ENCODE measurements at places on chromosomes 6 and 20. TPM values are rescaled to one million over a fixed set of nuclear protein-coding genes. Genes with fewer than 3 reads are reported as not detected.

DNA sequence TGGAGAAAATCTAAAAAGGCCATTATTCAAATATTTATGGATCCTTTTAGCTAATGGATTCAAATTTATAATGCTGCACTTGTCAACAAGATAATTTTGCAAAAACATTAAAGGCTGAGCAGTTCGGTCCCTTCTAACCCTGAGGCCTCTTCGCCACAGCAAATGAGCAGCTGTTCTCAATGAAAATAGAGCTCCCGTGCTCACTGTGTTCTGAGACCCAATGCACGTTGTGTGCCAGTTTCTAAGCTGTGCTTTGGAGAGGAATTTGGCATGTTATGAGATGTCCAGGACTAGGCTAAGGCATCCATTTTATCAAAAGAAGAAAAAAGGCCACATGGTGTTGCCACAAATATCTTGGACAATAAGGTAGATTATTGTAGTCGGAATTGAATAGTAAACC lies 220.1 kb upstream of the TSHZ2 start:
- DNase-seq, result no peak

DNA sequence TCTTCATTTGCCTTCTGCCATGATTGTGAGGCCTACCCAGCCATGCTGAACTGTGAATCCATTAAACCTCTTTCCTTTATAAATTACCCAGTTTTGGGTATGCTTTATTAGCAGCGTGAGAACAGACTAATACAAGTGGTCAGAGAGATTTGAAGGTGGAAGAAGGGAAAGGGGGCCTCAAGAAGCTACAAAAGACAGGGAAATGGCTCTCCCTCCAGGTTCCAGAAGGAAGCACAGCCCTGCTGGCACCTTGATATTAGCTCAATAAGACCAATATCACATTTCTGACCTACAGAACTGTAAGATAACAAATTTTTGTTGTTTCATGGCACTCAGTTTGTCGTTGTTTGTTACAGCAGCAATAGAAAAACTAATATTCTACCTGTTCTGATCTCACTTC lies 536.5 kb upstream of the MARCKS start:
- no peak for DNase-seq

DNA sequence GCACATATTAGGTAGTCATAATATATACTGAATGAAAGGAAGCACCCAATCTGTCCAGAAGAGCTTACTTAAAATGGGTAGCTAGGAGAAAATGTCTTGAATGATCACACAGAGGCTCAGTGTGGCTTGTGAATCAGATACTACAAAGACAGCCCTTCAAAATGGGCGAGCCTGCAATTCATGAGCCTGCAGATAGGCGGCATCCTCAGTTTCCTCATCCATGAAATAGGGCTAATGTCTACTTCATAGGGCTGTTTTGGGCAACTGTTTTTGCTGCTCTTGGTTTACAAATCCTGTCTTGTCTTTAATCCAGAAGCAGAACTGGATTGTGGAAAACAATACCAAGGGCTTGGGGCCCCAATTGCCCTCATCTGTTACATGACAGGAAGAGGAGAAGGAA lies 129.3 kb upstream of the KCNK16 start:
- no peak for DNase-seq

Gene SPATA25
- total RNA-seq, result 0.62 TPM

DNA sequence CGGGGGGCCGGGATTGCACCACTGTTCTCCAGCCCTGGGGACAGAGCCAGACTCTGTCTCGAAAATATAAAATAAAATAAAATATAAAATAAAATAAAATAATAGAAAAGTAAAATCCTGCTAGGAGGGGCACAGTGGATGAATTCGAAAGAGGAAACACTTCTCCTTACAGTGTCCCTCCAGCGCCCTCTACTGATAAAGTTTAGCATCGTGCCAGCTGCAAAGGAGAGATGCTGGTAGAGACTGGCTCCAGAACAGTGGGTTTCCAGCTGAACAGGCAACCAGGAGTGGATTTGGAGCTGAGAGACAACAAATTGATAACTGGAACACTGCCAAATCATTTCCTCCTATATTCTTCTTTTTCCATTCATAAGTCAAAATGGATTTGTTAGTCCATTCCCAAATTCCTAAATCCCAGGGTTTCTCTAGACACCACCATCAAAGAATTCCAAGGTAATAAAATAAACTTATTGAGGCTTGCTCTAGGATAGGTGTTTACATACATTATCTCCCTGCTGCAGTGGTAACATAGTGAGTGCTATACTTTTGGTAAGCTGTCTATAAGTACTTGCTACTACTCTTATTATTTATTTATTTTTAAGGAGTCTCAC lies 31.7 kb upstream of the TBPL1 start:
- peak; percentile 83 for DNase-seq

- DNase-seq, result no peak
Observed at GRCh38 chr6:75815756-75816155, 66.7 kb downstream of the MYO6 start.

DNA sequence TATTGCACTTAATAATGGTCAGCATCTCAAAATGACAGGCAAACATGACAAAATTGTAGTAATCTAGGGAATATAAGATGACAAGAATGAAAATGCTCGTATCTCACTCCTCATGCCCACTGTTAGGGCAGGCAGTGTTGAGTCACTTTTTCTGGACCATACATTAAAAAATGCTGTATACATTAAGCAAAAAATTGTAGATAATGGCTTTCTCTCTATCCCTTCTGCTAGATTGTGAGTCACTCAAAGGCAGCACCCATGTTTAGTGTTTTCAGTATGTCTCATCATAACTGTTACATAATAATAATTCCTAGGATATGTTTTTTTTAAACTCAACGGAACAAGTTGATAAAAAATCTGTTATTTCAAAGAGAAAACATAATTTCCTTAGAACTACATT lies 199.3 kb downstream of the TENT5A start:
- no peak for DNase-seq

Gene SNX21
- total RNA-seq, result 11.9 TPM

DNA sequence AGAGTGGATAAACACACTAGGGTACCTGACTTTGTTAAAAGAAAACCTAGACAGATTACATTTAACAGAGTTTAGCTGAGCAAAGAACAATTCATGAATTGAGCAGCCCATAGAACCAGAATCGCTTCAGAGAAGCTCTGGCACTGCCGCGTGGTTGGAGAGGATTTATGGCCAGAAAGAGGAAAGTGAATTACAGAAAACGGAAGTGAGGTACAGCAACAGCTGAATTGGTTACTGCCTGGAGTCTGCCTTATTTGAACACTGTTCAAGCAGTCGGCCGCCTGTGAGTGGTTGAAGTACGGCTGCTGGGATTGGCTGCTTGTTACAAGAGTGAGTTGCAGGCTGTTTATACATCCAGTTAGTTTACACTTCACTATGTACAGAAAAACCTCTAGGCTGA lies 253.8 kb upstream of the CDYL start:
- no peak for DNase-seq

- DNase-seq, result no peak
Observed at GRCh38 chr6:143262859-143263258, 187.6 kb downstream of the ADAT2 start.

DNA sequence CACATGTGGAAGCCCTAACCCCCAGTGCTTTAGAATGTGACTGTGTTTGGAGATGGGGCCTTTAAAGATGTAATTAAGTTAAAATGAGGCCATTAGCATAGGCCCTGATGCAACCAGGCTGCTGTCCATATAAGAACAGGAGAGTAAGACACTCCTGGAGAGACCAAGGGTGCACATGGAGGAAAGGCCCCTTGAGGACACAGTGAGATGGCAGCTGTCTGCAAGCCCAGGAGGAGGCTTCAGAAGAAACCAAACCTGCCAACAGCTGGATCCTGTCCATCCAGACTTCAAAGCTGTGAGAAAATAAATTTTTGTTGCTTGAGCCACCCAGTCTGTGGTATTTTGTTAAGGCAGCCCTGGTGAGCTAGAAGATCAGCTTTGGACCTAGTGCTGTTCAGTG lies 16.8 kb upstream of the SNRPB2 start:
- no peak for DNase-seq

- no peak for DNase-seq
Observed at GRCh38 chr6:83962582-83962981, 71.0 kb upstream of the MRAP2 start.

Gene SYNDIG1
- total RNA-seq, result 8.1 TPM

Gene EEF1E1
- 14.0 TPM for total RNA-seq

Gene ERMARD
- 24.8 TPM for total RNA-seq

DNA sequence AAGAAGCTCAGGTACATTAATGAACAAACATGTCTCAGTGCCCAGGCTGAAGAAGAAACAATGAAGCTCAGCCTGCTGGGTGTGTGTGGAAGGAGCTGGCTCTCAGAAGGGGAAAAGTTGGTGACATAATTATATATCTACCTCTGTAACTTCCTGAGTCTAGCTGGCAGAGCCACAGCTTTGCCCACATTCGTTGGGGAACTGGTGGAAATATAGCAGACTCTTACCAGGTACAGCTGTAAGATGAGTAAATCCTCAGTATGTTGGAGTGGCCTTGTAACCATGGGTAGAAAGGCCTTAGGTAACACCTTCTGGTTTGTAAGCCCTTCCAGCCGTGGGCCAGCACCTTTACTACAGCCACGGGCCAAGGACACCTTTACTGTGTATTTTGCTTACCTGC lies 29.9 kb upstream of the PNRC1 start:
- DNase-seq, result no peak

Gene LINC00237
- not detected for total RNA-seq

DNA sequence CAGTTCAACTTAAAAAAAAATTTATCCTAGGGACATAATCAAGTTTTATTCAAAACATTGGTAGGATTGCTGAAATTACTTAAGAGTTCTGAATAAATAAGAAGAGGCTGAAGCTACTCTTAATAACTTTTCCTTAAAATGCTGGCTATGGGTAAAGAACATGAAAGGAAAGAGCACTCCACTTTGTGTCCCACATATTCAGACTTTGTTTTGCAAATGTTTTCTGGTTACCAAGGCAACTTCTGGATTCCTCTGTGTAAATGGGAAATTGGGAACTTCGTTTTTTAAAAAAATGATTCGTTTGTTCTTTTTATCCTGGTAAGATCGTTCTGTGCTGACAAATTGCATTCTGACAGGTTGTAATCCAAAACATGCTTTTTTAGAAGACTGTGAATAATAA lies 115.0 kb downstream of the KIF6 start:
- DNase-seq, result no peak

Gene RIOK1
- 12.6 TPM for total RNA-seq

DNA sequence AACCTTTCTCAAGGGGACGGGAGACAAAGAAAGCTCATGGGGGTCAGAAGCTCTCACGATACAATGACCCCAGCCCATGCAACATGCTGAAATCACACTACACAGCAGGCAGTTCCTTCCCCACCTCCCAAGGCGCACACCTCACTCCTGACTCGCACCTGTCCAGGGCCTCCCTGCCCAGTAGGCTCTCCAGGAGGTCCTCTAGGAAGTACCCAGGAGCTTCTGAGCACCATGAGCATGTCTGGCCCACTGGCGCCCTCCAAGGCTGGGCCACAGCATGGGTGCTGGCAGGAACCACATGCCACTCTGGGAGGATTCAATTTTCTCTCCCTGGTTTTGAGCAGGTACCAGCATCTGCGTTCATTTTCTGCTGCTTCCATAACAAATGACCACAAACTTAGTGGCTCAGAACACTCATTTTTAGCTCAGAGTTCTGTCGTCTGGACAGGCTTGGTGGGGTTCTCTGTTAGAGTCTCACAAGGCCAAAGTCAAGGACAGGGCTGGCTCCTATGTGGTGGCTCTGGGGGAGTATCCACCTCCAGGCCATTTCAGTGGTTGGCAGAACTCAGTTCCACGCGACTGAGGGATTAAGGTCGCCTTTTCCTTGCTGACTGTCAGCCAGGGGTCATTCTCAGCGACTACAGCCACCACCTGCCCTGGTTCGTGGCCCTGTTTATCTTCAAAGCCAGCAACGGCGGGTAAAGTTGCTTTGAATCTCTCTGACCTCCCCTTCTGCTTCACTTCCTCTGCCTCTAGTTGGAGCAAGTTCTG lies 32.7 kb downstream of the ACSS1 start:
- no peak for DNase-seq

- DNase-seq, result peak; percentile 47
Observed at GRCh38 chr6:11538052-11538818, 686 bp downstream of the TMEM170B start.

DNA sequence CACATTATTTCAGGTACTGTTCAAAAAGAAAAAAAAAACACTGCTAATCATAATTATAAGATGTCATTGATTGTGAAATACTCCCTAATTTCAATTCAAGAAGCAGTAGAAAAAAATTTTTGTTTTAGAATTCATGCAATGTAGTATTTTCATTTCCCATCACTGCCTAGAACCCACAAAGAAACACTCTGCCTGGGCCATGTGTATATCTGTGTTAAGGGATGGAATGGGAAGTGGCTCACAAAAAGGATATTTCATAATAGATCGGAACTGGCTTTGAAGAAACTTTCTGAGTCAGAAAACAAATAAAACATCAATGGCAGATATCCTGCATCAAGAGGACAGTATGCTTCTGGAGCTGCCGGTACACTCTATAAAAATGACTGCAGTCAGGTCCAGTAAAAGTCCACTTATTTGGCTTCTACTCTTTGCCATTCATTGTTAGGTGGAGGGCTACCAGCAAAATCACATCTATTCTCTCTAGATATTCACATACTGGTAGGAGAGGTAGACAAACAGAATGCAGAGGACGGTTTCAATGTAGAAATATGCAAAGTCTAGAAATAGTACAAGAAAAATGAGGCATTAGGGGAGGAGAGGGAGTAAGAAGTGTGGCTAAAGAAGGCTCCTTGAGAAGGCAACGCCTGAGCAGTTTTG lies 135.0 kb upstream of the TNFAIP3 start:
- no peak for DNase-seq

DNA sequence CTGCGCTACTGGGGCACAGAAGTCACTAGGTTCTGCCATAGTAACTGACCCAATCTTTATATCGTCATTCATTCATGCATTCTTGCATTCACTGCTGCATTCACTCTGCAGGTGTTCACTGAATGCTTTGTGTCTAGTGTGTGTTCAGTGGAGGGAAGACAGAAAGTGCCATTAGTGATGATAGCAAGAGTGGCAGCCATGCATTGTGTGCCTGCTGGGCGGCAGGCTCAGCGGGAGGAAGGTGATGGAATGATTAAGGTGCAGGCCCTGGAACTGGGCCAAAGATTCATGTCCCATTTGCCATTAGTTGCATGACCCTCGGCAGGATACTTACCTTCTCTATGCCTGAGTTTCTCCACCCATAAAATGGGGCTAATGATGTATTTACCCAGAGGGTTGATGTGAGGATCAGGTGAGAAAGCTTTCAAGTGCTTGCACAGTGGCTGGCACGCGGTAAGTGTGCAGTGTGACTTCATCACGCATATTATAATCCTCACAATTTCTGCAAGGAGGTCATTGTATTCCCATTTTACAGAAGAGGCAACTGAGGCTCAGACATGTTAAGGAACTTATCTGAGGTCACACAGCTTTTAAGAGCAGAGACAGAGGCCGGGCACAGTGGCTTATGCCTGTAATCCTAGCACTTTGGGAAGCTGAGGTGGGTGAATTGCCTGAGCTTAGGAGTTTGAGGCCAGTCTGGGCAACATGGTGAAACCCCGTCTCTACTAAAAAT lies 40.1 kb downstream of the ITPR3 start:
- DNase-seq, result no peak

Gene FKBP1C
- total RNA-seq, result 1.0 TPM

GRCh38 chr6:31172973-31173384 lies 2.5 kb upstream of the POU5F1 start:
- DNase-seq, result no peak

Gene ATP6V1G2
- total RNA-seq, result 1.8 TPM

Gene TNFRSF6B
- not detected for total RNA-seq
